ENCODE measurements at places on chromosomes 11 and 22.

DNA sequence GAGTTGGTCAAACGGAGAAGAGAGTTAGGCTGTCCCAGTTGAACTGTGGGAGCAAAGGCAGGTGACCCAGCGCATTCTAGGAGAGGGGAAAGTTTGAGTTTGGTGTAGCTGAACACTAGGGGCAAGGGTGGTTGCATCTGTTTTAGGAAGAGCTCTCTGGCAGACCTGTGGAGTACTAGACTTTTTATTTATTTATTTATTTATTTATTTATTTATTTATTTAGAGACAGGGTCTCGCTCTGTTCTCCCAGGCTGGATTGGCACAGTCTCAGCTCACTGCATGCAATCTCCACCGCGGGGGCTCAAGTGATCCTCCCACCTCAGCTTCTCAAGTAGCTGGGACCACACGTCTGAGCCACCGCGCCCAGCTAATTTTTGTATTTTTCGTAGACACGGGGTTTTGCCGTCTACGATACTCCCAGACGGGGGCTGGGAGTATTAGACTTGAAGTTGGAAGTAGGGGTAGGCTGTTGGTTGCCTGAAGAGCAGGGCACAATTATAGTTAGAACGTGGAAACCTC is 950 bp upstream of the ACER3 start:
- DNase-seq, result no peak

- no peak for DNase-seq
Observed at GRCh38 chr11:6646071-6646470, 9.5 kb downstream of the DCHS1 start.

- no peak for DNase-seq
Observed at GRCh38 chr22:27672721-27673418, 128.7 kb downstream of the MN1 start.

DNA sequence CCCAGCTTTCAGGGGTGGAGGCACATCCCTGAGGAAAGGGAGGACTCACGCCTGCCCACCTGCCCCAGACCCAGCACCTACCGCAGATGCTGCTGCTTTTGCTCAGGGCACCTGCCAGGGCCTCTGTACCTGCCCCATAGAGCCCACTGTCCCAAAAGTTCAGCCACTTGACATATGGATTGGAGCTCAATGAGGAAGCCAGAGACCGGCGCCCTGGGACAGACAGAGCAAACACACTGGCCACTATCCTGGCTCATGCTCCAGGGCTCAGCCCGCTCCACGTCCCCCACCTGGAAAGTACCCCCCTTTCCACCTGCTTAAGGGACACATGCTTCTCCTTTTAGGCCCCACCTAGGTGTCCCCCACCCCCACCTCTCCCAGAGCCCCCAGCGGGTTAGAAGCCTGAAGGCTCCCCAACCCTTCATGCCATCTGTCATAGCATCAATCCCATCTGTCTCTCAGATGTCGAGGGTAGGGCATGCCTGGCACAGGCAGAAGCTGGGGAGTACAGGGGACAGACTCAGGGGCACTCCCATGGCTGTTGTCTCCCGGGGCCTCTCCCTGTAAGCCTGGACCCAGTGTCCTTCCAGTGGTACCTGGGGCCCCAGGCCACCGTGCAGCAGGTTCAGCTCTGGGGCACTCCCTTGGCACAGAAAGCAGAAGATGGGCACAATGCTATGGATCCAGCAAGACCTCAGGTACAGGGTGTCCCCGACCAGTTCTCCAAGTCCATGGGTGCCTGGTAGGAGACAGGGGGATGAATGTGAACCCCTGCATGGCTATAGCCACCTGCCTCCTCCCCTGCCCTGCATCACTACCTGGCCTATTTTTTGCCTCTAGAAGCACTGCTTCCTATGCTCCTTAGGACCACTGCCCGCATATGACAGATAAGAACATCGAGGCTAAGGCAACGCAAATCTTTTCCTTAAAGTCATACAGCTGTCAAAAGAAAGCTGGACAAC is 2.2 kb upstream of the P2RX6 start:
- DNase-seq, result no peak

DNA sequence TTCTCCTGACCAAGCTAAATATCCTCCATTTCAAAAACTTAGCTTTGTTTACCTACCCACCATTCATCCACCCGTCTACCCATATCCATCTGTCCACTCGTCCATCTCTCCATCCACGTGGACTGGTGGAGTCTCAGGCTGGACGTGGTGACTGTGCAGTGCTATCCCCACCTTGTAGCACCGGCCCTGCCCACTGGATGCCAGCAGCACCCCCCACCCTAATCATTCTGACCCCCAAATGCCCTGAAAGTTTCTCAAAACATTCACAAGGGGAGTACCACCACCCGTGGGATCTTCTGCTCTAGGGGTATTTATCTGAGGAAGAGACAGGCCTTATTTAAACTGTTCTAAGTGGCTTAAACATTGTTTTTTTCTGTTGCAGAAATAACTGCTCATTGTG is 206.4 kb downstream of the TBC1D22A start:
- DNase-seq, result no peak

DNA sequence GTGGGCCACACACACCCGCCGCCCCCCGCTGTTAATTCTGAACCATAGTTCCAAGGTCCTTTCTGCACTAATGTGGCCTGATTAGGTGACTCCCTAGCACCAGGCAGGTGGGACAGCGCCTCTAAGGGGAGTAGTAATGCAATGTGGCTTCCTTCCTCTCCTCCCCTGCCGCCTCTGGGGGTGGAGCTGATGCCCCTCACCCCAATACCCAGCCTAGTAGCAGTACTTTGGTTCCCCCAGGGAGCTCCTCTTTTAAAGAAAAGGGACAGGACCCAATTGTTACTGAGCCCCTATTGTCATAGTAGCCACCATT is 14.4 kb downstream of the RTN4RL2 start:
- no peak for DNase-seq

- no peak for DNase-seq
Observed at GRCh38 chr11:35151241-35151640, 12.3 kb downstream of the CD44 start.

DNA sequence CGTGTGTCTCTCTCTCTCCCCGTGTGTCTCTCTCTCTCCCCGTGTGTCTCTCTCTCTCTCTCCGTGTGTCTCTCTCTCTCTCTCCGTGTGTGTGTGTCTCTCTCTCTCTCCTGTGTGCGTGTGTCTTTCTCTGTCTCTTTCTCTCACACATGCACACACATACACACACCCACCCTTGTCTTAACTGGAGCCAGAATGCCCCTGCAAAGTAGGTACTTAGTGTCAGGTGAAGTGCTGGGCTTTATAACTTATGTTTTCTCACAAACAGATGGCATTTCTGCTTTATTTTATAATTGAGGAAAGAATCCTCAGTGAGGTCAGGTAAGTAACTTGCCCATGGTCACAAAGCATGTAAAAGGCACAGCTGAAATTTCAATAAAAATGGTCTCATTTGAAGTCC is 106.0 kb downstream of the CSNK2A3 start:
- DNase-seq, result no peak

DNA sequence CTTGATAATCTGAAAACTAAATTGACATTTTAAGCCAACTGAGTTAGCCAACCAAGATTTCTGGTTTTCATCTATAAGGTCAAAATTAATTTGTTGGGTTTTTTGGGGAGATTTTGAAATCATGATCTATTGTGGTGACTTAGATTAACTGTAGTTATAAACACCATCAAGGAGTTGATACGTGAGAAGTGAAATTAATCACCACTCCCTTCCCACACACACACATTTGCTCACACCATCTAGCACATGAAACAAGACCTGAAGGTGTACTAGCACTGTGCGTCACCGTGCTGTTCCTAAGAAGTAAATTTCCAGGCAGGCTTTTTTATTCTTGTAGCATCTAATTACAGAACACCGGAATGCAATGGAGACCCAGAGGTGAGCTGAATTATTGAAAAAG is 2.1 kb downstream of the OR5B21 start:
- DNase-seq, result no peak

GRCh38 chr11:70716986-70717775 is 318.9 kb downstream of the CTTN start:
- DNase-seq, result no peak

GRCh38 chr11:12160680-12161079 is 50.3 kb downstream of the MICAL2 start:
- no peak for DNase-seq

- no peak for DNase-seq
Observed at GRCh38 chr11:13140028-13140870, 131.1 kb downstream of the RASSF10 start.

- DNase-seq, result no peak
Observed at GRCh38 chr11:45795379-45795778, 9.6 kb upstream of the SLC35C1 start.

- DNase-seq, result no peak
Observed at GRCh38 chr11:76277298-76278175, 71.2 kb upstream of the WNT11 start.

DNA sequence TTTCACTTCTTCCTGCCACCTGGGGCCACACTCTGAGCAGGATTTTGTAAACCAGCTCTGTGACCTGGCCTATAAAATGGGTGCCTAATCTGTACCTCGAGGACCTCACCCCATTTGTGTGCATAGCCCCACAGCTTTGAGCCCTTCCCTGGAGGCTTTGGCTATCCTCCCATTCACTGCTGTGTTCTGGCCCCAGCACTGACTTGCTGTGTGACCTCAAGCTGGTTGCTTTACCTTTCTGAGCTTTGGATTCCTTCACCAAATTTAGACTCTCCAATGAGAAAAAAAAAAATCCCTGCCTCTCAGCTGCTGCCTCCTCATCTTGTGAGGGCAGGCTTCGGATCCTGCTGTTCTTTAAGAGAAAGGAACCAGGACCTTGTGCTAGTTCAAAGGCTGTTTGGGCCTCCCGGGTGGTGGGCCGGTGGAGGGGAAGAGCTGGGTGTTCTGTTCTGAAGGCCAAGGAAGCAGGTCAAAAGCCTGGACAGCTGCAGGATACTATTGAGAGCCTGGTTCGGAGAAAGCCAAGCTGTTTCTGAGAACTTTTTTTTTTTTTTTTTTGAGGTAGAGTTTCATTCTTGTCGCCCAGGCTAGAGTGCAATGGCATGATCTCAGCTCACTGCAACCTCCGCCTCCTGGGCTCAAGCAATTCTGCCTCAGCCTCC is 1.1 kb upstream of the PYGM start:
- no peak for DNase-seq

DNA sequence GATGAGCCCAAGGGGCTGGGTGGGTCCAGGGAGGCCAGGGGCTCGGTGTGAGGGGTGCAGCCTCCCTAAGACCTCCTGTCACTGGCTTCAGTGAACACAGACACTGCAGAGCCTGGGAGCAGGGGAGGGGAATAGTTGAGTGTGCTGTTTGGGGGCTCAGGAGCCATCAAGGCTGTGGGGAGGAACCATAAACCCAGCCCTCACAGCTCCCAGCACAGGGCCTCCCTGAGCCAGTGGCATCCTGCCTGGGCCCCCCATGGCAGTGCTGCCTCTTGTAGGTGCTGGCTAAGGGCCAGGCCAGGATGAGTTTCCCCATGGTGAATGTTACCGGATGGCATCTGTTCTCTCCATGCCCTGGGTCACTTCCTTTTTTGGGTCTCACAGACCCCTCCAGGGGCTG is 25.5 kb downstream of the KCNJ5 start:
- no peak for DNase-seq

GRCh38 chr11:112504056-112504455 is 243.4 kb upstream of the PLET1 start:
- DNase-seq, result no peak

DNA sequence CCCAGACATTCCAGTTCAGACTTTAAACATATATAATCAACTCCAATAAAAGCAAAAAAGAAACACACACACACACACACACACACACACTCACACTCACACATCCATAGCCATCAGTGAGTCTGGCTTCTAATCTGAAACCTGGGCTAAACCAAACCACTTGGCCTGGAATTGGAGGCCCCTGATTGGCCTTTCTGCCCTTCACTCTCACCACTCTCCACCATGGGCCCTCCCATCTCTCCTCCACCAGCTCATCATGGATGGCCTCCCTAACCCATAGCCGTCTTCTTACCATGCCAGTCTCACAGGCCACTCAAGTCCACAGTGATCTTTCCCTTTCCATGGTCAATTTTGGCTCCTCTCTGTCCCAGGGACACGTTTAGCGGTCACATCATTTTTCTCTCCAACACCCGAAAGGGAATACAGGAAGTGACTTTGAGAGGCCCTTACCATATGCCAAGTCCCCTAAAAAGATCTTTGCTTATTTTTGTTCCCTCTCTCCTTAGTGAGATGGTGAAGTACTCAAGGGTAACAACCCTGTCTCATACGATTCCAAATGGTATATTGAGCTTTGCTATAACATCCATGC is 66.6 kb downstream of the ENDOD1 start:
- no peak for DNase-seq

DNA sequence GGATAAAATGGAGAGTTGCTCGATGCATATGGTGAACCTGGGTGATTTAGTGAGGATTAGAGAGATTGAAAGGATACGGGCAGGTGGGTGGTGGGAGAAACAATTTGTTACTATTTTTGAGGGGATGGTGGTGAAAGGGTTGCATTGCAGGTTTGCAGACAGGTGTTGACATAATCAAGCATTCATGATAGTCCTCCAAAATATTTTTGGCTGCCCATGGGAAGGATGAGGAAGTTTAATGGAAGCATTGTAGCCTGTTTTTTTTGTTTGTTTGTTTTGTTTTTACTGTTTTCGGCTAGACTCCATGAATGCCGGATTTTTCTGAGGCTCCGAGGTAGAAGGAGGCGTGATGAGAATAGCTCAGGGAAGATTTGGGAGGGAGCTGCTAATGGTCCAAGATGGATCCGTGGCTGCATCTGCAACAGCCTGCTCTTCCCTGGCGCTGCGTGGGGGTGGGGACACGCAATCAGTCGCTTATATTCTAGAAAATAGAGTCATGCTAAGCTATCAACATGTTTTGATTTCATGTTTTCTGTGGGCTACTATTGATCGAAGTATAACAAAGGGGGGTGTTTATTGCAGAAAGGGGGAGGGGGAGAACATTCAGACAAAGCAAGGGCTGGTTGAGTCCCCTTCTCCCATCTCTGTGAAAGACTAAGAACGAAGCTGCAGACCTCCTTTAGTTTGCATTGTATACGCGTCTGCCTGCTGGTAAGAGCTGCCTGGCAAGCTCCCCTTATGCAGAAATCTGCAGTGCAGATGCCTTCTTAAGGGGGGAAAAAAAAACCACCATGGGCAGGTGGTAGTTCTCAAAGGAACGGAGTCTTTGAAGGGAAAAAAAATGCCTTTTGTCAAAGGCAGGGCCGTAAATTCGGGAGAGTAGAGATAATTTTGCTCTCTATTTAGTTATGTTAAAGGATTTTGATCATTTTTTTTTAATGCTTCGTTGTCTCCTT is 1.0 kb downstream of the RTN3 start:
- DNase-seq, result no peak

- DNase-seq, result peak; percentile 79
Observed at GRCh38 chr11:119481021-119481666, 58.2 kb upstream of the THY1 start.

All from smooth muscle cell of the brain vasculature (primary cell).